ENCODE measurements at places on chromosomes 5 and 9.

GRCh38 chr5:2385818-2386217 is 365.7 kb downstream of the IRX2 start:
- no peak for DNase-seq

- DNase-seq: no peak
These were observed 13.8 kb upstream of the LHX2 start for GRCh38 chr9:123997665-123998277.

- no peak for DNase-seq
These were observed 74.5 kb downstream of the MAPKAP1 start for GRCh38 chr9:125632321-125633115.

GRCh38 chr9:128575916-128576315 is 23.5 kb downstream of the SPTAN1 start:
- DNase-seq: no peak

DNA sequence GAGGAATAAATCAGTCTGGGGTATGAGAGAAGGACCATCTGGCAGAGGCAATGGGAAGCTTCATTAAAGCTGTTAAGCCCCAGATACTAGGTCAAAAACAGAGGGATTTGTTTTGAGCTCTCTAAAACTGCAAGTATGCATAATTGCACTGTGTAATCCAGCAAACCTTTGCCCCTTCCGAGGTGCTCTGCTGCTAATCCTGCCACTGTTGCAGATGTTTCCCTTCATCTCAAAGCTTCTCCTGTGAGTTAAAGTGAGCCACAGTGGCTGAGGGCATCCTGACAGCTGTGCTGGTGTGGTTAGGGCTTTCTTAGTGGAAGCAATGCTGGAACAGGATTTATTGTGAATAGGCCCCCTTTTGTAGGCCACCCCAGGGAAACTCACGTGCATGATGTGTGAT is 160.3 kb upstream of the TRPC7 start:
- DNase-seq: no peak

DNA sequence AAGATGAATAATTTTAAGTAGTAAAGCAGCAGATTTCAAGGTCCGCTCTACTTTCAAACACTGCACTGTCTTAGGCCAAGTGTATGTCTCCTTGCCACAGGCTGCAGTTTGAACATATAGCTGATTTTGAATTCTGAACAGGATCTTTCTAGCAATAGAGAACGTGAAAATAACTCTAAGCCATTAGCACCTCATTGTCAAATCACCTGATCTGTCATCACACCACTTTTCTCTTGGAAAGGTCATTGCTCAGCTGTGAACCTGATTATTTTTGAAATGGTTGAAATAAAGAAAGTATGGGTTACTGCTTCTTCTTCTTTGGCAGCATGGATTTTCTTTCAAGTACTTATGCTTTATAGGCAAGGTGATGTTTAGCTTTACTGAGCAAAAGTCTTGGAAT is 357.0 kb upstream of the RORB start:
- DNase-seq: no peak

DNA sequence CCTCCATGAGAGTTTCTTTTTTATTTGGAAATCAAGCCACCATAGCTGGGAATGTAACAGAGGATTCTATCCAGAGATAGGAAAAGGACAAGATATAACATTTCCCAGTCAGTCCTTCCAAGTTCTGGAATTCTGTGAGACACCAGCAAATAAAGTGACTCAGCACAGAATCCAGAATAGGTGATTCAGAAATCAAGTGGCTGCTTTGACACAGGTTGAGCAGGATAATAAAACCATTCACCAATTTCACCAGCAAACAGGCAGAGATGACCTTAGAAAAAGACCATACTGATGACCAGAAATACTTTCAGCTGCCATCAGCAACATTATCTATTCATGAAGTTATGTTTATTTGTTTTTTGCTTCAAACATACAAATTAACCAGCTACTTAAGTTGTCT is 491.5 kb upstream of the TUSC1 start:
- DNase-seq: no peak

DNA sequence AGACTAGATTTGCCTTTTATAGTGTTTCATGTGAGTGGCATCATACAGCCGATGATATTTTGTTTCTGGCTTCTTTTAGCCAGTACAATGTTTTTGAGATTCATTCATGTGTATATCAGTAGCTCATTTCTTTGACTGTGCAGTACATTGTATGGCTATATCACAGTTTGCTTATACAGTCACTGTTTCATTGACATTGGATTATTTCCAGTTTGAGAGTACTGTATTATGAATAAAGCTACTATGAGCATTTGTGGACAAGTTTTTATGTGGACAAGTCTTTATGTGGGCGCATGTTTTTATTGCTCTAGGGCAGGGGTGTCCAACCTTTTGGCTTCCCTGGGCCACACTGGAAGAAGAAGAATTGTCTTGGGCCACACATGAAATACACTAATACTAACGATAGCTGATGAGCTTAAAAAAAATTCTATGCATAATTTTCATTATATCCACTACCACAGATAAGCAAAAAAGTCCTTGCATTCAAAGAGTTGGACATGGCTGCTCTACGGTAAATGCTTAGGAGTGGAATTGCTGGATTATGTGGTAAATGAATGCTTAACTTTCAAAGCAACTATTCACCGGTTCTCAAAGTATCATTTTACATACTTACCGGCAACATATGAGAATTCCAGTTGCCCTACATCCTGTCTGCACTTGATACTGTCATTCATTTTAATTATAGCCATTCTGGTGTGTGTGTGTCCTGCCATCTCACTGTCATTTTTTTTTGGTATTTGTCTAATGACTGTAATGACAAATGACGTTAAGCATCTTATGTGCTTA is 177.8 kb downstream of the RGS3 start:
- DNase-seq: no peak

DNA sequence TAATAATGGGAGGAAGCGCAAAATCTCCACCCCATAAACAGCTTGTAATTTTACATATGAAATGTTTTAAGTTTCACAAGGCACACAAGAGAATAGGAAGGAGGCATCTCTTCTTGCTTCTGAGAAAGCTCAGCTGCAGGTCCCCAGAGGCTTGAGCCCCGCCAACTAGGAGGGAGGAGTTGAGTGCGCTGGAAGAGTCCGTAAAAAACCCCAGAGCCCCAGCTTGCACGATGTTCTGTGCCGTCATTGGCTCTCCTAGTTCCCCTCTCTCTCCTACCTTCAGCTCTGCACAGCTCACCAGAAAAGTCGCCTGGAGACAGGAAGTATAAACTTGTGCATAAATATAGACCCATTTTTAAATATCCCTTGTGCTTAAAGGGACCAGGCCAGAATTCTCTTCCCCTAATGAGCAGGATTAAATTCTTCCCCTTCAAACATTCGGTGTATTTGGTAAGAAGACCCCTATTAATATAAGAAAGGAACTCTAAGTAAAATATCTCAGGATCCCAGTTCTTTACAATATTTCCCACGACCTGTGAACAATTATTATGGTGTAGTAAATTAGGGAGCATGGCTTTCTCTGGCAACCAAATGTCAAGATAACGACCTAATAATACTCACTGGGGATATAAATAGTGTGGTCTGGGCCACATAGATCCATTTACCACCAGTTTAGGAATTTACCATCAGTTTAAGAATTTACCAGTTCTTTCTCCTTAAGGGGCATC is 13.7 kb downstream of the GLRX start:
- DNase-seq: peak; percentile 81

- DNase-seq: no peak
These were observed 74.3 kb downstream of the ACTBL2 start for GRCh38 chr5:57408285-57408684.

DNA sequence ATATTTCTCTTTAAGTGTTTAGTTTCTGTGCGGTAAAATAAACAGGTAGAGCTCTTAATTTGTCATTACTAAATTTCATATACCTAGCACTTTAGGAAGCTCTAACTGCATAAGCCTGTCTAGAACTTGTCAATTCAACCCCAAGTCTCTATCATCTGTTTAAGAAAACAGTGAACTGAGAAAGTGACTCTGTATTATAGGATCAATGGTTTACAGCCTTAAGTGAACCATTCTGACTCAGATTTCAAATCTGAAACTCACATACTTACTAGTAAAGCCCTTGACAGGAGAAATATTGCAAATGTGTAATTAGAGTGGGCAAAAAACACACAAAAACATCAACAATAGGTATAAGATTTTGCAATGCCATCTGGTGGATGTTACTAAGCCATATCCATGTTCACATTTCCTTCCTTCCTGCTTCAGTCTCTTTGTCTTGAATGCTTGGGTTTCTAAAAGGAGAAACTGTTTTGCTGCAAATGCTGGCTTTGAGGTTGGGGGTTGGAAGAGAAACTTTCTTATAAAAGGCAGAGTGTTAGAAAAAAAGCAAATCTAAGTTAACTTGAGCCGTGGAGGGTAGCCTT is 101.8 kb downstream of the DOCK8 start:
- DNase-seq: no peak

- no peak for DNase-seq
These were observed 22.3 kb upstream of the DPYSL3 start for GRCh38 chr5:147532156-147532555.

DNA sequence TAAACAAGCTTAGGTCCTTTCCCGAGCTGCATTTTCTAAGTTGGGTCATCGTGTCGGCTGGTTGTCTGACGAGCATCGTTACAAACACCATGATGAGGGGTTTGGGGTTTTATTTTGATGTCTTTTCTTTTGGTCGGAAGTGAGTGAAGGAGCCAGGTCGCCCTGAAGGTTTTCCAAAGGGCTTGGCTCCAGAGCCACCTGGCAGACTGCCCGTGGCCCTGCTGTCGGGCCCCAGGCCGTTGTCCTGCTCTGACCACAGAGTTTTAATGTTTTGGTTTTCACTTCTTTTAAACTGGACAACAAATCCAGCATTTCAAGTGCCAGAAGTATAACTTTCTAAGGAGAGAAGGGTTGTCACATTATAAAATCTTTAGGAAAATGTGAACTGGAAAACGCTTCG is 42.3 kb downstream of the TENT4A start:
- no peak for DNase-seq

DNA sequence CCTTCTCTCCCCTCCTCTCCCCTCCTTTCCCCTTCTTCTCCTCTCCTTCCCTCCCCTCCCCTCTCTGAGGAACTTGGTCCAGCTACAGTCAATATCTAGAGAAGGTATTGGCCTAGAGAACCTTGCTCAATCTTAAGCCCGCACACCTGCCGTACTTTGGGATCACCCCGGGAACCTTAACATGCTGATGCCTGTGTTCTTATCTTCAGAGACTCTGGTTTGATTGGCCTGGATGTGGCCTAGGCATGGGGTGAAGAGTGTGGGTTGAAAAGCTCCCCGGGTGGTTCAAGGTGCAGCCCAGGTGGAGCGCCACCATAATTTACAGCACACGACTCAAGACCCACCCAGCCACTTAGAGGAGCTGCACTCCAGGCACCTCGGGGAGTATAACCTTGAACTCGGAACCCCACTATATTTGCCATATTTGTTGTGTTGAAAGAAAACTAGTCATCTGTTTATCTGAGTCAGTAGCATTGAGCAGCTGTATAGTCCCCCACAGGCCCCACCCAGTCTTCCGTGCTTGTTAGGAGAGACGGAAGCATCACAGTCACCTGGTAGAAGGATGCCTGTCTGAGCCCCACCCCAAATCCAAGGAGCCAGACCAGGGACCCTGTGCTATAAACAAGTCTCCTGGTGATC is 14.4 kb upstream of the PHF19 start:
- peak; percentile 62 for DNase-seq

DNA sequence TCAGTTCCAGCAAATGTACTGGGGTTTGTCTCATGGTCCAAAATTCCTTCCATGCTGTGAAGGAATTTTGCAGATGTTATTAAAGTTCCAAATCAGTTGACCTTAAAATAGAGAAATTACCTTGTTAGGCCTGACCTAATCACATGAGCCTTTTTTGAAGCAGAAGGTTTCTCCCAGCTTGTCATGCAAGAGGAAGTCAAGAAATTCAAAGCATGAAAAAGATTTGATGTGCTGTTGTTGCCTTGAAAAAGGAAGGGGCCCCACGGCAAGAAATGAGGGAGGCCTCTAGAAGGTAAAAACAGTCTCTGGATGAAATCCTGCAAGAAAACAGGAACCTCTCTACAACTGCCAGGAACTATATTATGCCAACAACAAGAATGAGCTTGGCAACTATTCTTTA is 24.2 kb upstream of the HAPLN1 start:
- DNase-seq: no peak

GRCh38 chr9:131622523-131622922 is 77.2 kb downstream of the PRRT1B start:
- DNase-seq: no peak
